ENCODE measurements at places on chromosomes 3 and 15.
A peak's percentile ranks its signal among the peaks of the same experiment; 100 is the strongest.

GRCh38 chr3:32366638-32367397, 24.8 kb upstream of the CMTM7 start:
- no peak for DNase-seq

DNA sequence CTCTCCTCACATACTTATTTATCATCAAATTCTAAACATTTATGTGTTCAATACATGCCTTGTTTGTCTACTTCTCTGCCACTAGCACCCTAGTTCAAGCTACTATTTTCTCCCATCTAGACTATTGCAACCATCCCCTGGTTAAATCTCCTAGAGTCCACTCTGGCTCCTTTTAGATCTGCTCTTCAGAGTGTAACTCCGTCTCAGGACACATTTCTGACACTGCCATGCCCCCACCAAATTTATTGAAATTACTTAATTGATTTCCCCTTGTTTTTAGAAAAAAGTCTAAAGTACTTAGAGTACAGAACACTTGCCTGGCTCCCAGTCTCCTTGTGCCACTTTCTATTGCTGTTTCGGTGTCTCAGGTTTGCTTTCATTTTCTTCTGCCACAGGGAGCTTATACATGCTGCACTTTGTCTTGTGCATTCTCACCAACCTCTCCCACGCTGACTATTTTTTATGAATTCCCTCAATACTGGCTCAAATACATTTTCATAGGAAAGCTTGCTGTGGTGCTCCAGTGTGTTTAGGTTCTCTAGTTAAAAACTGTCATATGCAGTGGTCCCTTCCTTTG, 792.3 kb downstream of the DIPK2A start:
- no peak for DNase-seq

DNA sequence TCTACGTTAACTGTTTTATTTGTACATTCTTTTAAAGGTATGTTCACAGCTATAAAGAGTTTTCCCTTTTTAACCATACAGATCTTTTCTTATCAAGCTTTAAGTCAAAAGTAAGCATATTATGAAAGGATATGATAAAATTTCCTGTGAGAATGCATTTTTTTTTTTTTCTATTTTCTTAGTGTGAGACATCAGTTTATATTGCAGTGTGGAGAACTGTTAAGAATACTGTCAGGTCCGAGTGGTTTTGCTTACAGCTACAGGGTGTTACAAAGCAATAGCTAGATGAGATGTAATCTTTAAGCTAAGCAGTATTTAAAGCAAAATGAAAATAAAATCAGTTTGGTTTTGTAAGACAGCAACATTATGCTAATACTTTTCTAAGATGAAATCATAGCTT, 133.2 kb downstream of the SLC25A26 start:
- no peak for DNase-seq

GRCh38 chr3:150249779-150250470, 158.2 kb upstream of the TSC22D2 start:
- no peak for DNase-seq

DNA sequence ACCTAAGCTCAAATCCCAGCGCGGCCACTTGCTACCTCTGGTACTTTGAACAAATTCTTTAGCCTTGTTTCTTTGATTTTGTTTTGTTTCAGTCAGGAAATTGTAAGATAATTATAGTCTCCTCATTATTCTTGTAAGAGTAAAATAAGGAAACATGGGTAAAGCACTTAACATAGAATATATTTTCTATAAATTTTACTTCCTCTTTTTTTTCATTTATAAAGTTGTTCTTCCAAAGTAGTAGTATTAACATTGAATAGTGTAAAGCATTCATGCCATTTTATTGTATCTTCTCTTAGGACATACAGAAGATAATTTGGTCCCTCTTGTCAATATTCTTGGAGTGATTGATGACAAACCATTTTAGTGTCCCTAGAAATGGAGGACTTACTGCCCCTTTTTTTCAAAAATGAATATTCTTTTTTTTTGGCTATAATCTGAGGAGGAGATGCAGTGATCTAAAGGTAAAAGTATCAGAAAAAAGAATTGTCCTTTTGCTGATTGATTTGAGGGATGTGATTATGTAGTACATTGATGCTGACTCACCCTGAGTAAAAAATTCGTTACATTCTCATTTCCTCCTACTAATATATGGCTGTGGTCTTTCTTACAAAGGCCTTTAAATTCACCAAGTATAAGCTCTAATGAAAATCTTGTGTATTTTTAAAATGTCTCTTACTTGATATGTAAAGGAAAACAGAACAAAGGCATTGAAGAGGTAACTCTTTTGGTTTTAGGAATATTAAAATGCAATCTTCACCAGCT, 51.0 kb downstream of the ALCAM start:
- DNase-seq, result peak; percentile 25

DNA sequence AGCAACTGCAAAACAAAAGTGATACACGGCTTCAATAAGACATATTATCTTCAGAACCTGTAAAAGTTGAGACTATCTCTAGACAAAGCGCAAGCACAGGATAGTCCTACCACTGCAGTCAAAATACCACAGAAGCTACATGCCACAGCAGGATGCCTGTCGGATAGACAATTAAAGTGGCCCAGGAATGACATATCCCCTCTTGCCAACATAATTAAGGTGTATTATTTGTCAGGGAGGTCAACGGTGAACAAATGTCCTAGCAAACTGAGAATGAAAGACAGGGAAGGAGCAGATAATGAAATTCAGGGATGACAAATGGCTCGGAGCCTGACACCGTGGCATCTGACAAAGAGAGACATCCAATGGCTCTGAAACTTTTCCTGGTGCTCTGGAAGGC, 185.7 kb downstream of the MECOM start:
- no peak for DNase-seq

- peak; percentile 81 for DNase-seq
Measured at GRCh38 chr3:52682016-52682415, 3.7 kb downstream of the PBRM1 start.

Measured in activated CD4-positive, alpha-beta T cell treated with anti-CD3 and anti-CD28 coated beads, Interleukin-2, amount 50 U/mL, for 16 hours (primary cell).